Activated CD4-positive, alpha-beta T cell treated with anti-CD3 and anti-CD28 coated beads, Interleukin-2, amount 50 U/mL, for 48 hours (primary cell): ENCODE measurements at places on chromosomes 6 and 20.
A peak's percentile ranks its signal among the peaks of the same experiment; 100 is the strongest.

GRCh38 chr6:168208854-168209253 is 110.7 kb downstream of the DACT2 start:
- DNase-seq: no peak

DNA sequence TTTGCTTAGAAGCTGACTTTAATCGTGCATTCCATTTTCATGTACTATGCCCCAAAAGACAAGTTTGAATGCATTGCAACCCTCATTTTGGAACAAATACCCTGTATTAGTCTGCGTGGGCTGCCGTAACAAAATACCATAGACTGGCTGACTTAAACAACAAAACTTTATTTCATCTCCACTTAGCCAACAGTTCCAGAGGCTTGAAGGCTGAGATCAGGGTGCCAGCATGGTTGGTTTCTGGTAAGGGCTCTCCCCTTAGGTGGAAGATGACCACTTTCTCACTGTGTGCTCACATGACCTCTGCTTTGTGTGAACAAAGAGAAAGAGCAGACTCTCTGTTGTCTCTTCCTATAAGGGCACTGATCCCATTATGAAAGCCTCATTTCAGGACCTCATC is 431.7 kb upstream of the MAP3K7 start:
- no peak for DNase-seq

- no peak for DNase-seq
Measured at GRCh38 chr20:15555913-15556312, 1017.3 kb downstream of the KIF16B start.

GRCh38 chr6:39760226-39760952 is 31.8 kb upstream of the DAAM2 start:
- no peak for DNase-seq

GRCh38 chr6:39521958-39522357 is 199.5 kb upstream of the KCNK16 start:
- no peak for DNase-seq

- no peak for DNase-seq
Measured at GRCh38 chr6:108838101-108838717, 10.0 kb upstream of the ARMC2 start.

DNA sequence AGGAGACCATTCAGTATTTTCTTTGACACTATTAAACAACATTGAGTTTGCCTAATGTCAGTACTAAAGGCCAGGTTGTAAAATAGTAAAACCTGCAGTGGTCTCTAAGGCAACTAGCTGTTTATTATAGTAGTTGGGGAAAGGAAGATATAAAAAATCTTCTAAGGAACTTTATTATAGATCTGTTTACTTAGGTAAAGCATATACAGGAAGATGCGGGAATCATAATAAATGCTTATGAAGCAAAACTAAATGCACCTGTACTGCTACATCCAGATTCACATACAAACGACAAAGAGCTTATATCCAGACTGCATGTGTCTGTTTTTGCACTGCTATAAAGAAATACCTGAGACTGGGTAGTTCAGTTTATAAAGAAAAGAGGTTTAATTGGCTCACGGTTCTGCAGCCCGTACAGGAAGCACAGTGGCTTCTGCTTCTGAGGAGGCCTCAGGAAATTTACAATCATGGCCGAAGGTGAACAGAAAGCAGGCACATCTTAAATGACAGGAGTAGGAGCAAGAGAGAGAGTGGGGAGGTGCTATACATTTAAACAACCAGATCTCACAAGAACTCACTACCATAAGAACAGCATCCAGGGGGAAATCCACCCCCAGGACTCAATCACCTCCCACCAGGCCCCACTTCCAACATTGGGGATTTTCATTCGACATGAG is 8.7 kb upstream of the TRIM39 start:
- DNase-seq: no peak

DNA sequence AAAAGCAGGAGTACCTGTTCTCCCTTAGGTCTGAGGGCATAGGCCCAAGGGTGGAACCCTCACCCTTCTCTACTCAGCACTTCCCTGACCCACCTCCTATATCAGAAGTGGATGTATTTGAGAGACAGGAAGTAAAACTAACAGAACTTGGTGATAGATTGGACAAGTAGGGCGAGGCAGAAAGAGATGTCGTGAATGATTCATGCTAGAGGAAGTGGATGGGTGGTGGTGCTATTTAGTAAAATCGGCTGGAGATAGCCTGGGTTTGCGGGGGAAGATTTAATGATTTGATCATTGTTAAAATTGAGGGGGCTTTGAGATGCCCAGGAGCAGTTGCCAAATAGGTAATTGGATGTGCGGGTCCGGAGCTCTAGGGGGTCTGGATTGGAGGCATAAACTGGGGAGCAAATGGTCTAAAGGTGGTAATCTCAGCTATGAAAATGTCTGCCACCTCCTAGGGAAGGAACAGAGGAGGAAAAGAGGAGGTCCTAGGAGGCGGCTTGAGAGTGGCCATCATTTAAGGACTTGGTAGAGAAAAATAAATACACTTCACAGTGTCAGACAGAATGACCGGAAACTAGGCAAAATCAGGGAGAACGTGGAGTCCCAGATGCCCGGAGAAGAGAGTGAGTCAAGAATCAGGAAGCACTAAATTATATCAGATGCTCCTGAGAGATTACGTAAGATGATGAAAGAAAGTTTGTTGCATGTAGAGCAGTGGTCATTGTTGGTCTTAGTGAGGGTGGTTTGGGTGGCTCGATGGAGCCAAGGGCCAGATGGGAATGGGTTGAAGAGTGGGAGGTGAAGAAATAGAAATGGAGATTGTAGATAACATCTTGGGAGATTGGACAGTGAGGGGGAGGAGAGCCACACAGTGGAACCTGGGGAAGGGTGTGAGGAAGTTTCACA is 142.0 kb downstream of the CEP57L1 start:
- no peak for DNase-seq

DNA sequence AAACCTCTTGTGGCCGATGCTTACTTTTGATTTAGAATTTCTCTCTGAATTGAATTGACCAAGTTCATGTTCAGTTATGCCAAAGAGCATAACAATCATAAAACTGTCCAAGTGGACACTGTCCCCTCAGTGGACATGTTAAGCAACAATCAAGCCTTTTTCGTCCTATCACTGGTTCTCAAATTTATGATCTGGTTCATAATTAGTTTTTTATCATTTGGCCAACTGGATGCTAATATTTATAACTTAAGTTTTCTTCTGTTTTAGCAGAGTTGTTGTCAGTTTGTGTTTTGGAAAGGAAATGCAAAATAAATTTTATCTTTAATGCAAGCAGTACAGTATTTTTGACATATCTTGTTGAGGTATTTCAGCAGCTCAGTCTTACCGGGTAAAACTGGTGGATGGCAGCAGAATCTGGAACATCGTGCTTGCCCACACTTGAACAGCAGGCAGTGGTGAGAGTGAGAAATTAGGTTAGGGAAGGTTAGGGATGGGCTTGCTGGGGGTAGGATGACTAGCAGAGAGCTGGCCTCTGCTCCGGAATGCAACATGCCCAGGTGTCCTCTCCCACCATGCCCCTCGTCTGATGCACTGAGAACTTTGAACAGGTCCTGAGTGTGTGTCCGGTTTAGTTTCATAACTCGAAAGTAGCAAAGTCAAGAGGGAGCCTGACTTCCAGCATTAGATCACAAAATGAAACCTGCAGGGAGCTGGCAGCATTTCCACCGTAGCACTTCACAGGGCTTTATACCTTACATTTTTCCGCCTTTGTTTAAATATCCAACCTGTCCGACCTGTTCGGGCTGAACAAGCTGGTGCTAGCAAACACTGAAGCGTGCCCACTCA is 93.1 kb downstream of the RREB1 start:
- no peak for DNase-seq

DNA sequence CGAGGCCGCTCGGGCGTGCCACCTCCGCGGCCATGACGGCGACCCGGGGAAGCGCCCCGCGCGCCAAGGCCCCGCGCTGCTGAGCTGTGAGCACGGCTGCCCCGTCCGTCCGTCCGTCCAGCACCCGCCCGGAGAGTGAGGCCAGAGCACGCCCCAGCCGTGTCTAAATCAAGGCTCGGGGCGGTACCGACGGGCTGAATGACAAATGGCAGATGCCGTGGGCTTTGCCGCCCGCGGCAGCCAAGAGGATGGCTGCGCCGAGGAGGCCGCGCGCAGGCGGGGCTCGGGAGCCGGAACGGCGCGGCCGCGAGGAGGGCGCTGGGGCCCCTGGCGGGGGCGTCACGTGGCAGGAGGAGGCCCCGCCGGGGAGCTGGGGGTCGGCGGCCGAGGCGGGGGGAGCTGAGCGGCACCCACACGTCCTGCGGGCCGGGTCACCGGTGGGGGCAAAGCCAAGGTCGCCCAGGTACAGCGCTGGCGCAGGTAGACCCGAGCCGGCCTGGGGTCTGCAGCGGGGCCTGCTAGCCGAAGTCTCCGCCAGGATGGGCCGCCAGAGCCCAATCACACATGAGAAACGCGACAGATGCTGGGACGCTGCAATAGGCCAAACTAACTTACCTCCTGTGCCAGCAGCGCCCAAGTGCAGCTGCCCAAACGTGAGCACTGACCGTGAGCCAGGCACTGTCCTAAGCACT is at the start of gene PLAGL1:
Gene PLAGL1, minus strand, starts transcription at position 140 of the 692 bp plus-strand sequence. CDS start 60,123 bp downstream, outside the sequence.
- peak; percentile 26 for DNase-seq

- DNase-seq: no peak
Measured at GRCh38 chr6:64301307-64302236, 666.0 kb downstream of the PHF3 start.

GRCh38 chr20:51595744-51596143 is 53.2 kb upstream of the NFATC2 start:
- no peak for DNase-seq

- no peak for DNase-seq
Measured at GRCh38 chr6:3898265-3898994, 49.3 kb downstream of the FAM50B start.

DNA sequence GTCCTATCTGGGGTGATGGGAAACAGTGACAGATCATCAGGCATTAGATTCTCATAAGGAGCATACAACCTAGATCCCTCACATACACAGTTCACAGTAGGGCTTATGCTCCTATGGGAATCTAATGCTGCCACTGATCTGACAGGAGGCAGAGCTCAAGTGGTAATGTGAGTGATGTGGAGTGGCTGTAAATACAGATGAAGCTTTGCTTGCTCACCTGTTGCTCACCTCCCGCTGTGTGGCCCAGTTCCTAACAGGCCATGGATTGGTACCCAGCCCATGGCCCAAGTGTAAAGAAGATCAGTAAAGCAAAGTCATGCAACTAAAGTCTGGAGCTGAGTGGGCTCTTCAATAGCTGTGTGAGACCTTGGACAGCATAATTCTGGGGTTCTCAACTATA is 65.9 kb downstream of the PKIB start:
- DNase-seq: no peak

DNA sequence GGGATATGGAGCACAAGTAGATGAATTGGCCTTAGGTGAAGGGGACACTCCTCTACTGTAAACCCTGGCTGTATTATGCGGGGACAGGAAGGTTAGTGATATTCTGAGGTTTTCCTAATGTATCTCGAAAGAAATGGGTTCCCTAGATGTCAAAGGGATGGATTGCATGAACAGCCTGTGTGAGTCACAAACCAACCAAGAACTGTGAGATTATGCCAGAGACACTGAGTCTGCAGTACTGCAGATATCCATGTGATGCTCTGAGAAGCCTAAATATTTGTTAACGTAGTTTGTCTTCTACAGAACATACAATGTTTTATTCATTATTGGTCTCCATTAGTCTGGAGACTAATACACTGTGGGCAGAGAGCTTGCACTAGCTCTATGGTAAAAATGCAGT is 182.2 kb downstream of the AKAP7 start:
- DNase-seq: no peak

DNA sequence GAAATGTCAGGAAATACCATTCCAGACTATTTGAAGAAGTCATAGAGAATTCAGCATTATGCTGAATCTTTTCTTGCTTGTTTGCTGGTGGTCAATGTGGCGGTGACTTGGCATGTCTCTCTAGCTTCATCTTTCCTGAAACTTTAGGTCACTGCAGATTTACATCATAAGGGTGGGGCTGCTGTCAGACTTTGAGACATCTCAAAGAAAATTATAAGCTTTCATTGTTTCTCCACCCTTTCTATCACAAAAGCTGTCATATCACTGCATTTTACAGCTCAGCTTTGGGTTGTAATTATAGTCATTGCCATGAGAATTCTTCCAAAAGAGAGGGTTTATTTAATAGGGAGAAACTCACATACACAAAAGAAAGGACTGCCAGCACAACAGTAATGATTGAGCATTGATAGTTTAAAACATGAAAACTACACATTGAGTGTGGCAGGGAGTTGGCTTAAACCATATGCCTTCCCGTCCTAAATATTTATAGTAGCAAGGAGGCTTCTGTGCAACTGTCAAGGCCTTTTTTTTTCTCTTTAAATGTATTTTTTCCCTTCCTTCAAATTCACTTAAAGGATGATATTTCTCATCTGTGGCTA is 44.7 kb upstream of the LRRC1 start:
- DNase-seq: no peak

DNA sequence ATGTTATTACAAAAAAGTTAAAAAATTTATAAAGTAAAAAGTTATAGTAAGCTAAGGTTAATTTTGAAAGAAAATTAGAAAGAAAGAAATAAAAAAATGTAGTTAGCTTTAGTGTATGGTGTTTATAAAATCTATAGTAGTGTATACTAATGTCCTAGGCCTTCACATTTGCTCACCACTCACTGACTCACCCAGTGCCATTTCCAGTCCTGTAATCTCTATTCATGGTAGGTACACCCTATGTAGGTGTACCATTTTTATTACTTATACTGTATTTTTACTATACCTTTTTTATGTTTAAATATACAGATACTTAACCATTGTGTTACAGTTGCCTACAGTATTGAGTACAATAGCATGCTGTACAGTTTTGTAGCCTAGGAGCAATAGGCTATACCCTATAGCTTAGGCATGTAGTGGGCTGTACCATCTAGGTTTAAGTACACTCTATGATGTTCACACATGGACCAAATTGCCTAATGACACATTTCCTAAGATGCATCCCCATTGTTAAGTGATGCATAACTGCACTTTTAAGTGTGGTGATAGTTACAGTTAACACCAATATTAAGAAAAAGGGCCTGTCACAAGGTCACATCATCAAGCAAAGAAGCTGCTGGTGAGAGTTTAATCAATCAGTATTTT is 8.0 kb downstream of the CD2AP start:
- no peak for DNase-seq

DNA sequence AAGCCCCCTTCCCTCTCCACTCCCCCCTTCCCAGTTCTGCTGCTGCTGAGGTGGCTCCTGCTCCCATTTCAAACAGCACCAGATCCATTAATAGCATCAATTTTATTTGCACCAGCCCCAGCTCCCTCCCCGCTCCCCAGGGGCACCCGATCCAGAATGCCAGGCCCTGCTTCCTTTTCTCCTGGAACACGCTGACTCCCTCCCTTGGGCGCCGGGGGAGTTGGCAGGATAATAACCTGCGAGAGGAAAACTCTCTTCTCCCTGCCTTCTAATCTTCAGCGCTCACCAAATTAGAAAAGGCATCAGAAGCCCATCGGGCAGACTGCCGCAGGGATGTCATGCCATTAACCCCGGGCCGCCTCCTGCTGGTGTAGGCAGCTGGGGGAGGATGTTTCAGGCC is 77.8 kb downstream of the NCR2 start:
- no peak for DNase-seq

DNA sequence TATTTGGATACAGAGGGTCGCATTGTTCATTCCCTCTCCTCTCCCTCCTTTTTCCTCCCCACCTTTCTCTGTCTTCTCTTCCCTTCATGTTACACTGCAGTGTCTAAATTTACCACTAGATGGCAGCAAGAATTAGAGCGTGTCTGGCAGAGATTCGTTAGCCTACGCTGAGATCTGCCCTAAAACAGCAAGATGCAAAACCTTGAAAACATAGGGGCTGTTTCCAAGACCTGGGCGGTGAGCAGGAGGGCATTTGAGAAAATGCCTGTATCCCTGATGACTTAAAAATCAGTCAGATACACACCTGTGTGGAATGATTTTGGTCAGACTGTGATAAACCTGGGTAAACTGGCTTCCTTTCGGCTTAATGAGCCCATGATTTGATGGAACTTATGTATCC is 101.5 kb upstream of the ISM1 start:
- DNase-seq: peak; percentile 6

- no peak for DNase-seq
Measured at GRCh38 chr20:47293631-47294030, 62.9 kb downstream of the ZMYND8 start.
